Aorta (tissue), 5 donors: ENCODE measurements at places on chromosomes 6 and 20. TPM values are rescaled to one million over a fixed set of nuclear protein-coding genes. Genes with fewer than 3 reads are reported as not detected.

The CPXM1 gene
- 0.23 TPM for polyA plus RNA-seq

DNA sequence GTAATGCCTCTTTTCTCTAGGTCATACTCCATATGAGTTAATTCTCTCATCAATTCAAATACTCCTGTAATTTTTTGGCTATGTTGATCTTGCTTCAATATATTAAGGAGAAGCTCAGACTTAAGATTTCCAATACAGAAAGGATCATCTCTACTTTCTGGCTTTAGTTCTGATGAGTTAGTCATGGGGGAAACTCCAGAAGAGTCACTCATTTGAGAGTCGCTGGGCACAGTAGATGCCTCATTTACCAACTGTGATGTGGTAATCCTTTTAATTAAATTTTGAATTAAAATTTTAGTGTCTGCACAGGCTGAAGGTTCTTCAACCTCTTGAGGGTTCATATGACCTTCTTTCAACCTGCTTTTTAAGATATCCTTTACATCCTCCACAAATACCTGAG is 38.5 kb downstream of the DST start:
- no peak for DNase-seq

The OPN5 gene
- polyA plus RNA-seq: not detected

GRCh38 chr6:127459231-127459641 is at the start of gene KIAA0408:
Gene KIAA0408, minus strand, starts transcription at chr6:127459389. Its CDS starts 5,408 bp downstream, at chr6:127453981.
- peak; percentile 76 for DNase-seq

DNA sequence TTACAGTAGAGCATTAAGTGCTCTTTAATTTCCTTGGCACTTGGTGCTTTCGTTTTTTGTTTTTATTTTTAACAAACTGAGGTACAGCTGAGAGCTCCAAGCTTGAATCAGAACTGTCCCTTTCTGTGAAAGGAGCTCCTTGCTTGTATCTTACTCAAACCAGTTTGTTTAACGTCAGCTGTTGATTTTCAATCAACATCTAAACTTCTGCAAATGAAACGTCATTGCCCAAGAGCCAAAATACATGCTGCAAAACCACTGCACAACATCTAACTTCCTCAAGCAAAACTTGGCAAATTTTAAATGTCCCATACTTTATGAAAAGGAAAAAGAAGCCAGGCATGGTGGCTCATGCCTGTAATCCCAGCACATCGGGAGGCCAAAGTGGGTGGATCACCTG is 15.2 kb downstream of the VNN2 start:
- no peak for DNase-seq

DNA sequence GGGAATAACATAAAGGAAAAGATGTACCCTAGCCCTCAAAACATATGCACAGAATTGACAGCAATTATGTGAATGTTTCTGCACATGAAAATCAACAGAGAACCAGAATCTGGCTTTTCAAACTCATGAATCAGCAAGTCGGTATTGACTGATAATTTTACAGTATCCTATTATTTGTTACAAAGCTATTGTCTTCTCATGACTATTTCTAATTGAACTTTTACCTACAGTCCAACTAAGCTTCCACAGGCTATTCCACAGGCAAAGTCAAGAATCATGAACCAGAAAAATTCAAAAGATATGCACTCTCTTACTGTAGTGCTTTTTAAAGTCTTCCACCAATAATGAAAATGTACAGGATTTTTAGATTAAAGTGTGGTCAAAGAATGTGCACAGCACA is 49.1 kb upstream of the DST start:
- no peak for DNase-seq

- no peak for DNase-seq
Measured at GRCh38 chr6:13581700-13582229, 7.4 kb downstream of the SIRT5 start.

- no peak for DNase-seq
Measured at GRCh38 chr6:3644739-3645012, 106.8 kb downstream of the PXDC1 start.

DNA sequence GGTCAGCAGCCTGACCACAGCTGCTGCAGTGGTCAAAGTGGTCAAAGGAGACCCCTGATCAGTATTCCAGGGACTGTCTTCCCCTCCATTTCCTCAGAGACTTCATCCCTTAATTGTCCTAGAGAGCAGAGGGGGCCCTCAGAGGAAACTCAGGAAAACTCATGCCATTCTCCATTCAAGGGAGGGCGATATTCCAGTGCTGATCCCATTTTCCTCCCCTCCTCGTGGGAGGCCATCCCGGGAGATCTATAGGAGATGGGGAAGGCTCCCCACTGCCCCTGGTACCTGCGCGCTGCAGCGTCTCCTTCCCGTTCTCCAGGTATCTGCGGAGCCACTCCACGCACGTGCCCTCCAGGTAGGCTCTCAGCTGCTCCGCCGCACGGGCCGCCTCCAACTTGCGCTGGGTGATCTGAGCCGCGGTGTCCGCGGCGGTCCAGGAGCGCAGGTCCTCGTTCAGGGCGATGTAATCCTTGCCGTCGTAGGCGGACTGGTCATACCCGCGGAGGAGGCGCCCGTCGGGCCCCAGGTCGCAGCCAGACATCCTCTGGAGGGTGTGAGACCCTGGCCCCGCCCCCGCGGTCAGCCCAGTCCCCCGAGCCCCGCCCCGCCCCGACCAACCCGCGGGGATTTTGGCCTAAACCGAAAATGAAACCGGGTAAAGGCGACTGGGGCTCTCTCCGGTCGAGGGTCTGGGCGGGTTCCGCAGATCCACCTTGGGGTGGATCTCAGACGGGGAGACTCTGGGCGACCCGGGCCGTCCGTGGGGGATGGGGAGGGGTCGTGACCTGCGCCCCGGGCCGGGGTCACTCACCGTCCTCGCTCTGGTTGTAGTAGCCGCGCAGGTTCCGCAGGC is 878 bp downstream of the HLA-C start:
- peak; percentile 92 for DNase-seq

DNA sequence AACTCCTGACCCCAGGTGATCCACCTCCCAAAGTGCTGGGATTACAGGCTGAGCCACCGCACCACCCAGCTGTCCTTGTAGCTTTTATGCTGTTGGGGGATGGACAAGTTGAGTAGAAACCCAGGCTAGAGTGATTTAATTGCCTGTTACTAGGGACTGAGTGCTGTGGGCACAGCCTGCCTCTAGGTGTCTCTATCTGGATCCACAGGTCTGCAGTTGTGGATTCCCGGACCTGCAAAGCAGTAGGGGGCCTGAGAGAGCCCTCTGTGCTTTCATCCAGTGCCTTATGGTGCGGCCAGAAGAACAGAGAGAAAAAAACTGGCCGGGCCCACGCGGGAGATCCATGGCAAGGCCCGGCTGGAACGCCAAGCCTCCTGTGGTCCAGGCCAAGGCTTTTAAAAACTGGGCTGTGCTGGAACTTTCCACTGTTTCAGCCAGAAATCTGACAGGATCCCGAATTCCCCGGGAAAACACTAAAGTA is 5.2 kb downstream of the SIRPA start:
- DNase-seq: no peak

- DNase-seq: no peak
Measured at GRCh38 chr6:159125951-159126352, 43.2 kb upstream of the FNDC1 start.

The RSPO3 gene
- not detected for polyA plus RNA-seq

- no peak for DNase-seq
Measured at GRCh38 chr6:104955927-104956730, 778 bp upstream of the LIN28B start.

GRCh38 chr6:153787341-153787606 is 251.8 kb upstream of the OPRM1 start:
- no peak for DNase-seq

The CNR1 gene
- 1.9 TPM for polyA plus RNA-seq

GRCh38 chr20:13221313-13221672 is 219 bp downstream of the ISM1 start:
- DNase-seq: no peak

- no peak for DNase-seq
Measured at GRCh38 chr6:37689381-37689780, 8.3 kb downstream of the MDGA1 start.

The F13A1 gene
- polyA plus RNA-seq: 84.6 TPM

- DNase-seq: no peak
Measured at GRCh38 chr6:36969988-36970891, 15.7 kb downstream of the PI16 start.

GRCh38 chr6:36957773-36958271 is 3.3 kb downstream of the PI16 start:
- peak; percentile 57 for DNase-seq

The DAAM2 gene
- 30.4 TPM for polyA plus RNA-seq

The NELFE gene
- 71.5 TPM for polyA plus RNA-seq

- no peak for DNase-seq
Measured at GRCh38 chr6:169398342-169399105, 144.9 kb upstream of the THBS2 start.

The CD2AP gene
- 6.8 TPM for polyA plus RNA-seq

DNA sequence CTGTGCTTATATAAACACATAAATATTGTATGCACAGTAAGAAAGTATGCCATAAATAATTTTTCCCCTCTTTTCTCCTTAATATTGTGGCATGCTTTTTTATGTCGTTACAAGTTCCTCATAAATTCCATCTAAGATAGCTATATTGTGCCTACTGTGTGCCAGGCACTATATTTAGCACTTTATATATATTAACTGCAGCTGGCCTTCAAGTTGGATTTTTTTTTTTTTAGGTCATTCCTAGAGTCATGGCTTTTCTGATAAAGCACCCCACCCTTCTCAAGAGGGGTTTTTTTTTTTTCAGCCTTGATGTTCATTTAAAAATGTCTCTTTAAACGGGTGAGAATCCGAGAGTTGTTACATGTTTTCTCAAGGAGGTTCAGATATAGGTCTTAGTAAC is 42.8 kb upstream of the RNF8 start:
- no peak for DNase-seq

DNA sequence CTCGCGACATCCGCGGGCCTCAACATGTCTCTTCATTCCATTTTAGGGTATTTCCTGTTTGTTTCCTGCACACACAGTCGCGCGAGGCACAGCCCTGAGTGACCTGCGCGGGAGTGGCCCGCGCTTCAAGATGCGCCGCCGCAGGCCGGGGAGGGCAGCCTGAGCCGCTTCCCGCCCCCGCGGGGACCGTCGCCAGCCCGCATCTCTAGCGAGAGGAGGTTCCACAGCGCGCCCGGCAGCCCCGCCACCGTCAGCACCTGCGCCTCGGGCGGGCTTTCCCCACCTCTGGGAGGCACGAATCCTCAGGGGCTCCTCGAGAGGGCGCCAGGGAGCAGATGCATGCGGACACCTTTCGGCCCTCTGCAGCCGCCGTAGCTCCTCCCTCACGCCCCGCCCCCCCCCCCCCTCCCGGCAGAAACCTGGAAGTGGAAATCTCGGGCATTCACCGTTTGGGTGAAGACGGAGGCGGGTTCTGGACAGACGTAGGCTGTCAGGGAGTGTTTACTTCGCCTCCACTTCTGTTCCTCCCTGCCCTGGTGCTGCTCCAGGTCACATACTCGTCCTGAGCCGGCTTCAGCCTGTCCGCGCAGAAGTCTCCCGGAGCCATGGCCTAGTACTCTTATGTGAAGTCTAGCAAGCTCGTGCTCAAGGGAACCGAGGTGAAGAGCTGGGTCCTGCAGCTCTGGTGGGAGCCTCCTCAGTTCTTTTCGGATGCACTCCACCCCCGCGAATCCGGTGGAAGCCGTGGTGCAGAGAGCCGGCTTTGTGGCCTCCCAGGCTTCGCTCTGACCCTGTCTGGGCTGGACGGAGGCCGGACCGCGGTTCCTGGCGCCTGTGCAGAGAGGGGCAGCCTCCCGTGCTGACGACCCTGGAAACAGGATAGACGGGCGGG is 880.5 kb upstream of the DEFB115 start:
- peak; percentile 85 for DNase-seq

DNA sequence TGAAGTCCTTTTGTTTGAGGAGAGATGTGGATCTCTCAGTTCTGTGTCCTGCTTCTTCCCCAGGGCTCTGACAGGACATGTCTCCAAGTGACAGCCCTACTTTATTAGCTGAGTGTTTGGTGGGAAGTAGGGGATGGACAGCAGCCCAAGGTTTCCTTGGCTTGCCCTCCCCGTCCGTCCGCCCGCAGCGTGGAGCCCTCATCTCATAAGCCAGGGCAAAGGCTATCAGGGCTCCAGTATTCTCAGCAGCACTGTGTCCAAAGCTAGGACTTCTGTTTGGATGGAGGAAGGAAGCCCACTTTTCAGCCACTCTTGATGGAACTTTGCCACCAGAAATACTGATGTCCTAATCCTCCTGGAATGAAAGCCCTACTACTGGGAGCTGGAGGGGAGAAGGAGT is 13.6 kb downstream of the CDC5L start:
- DNase-seq: no peak

- no peak for DNase-seq
Measured at GRCh38 chr6:16002332-16003196, 126.3 kb upstream of the MYLIP start.
